ENCODE measurements at places on chromosomes 3 and 15.

- DNase-seq, result no peak
These were observed 295.1 kb downstream of the SHOX2 start for GRCh38 chr3:157810924-157811718.

DNA sequence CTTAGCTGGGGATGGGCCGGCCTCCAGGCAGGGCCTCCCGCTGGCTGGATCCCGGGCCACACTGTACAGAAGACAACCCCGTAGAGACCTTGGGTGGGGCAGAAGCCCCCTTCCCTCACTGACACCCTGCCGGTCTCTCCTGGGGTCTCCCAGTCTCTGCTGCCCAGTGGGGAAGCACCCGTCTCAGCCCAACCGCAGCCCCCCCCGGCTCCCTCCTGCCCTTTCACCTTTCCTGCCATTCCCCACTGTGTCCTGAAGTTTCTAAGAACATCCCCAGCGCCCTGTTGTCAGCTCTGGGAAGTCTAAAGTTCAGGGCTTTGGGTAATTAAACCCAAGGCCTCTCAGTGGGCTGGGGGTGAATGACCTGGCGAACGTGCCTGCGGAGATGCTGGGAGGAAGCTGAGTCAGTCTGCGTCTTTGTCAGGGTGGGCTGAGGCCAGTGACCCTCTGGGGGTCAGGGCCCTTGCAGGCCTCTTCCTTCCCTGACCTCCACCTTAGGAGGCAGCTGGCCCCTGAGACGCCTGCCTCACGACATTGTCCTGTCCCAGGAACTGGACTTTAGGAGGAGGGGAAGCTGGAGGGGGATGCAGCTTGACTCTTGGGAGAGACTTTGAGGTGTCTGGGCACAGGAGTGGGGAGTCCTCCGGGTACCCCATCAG, 1.4 kb upstream of the SLC51A start:
- no peak for DNase-seq

DNA sequence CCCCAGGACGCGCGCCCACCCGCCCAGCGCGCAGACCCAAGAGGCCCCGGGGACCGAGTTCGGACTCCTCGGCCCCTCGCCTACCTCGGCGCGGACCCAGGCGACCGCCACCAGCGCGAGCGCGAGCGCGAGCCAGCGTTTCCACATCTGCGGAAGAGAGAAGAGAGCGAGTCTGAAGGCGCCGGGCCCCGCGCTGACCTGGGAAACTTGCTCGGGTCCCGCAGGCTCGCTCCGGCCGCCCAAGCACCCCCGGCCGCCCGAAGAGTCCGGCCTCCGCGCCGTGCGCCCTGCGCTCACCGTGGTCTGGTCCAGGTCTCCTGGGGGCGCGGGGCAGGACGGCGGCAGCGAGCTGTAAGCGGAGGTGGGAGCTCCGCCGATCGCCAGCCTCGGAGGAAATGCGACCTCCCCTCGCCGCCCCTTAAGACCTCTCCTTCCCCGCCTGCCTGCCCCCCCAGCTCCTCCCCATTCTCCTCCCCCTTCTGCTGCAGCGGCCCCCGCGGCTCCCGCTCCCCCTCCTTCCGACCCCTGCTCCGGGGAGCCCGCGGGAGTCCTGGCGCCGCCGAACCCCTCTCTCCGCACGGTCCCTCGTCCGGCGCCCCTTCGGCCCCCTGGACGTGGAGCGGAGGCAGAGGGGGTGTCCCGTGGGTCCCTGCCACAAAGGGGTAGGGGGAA, at the start of gene FSTL1:
FSTL1 (minus strand) TSS at position 393 of the 672 bp plus-strand sequence; CDS start at position 147, 246 bp downstream.
- DNase-seq, result peak; percentile 83

DNA sequence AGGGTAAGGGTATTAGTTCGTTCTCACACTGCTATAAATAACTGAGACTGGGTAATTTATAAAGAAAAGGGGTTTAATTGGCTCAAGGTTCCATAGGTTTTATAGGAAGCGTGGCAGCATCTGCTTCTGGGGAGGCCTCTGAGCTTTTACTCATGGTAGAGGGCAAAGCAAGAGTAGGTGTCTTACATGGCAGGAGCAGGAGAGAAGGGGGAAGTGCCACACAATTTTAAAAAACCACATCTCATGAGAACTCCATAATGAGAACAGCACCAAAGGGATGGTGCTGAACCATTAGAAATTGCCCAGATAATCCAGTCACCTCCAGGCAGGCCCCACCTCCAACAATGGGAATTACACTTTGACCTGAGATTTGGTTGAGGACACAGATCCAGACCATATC, 12.2 kb downstream of the RNF111 start:
- DNase-seq, result no peak

- no peak for DNase-seq
These were observed 97.8 kb downstream of the SQOR start for GRCh38 chr15:45732662-45733061.

GRCh38 chr15:67072958-67073357, 7.6 kb downstream of the SMAD3 start:
- DNase-seq, result no peak

GRCh38 chr15:62758126-62758951, 284.2 kb upstream of the TPM1 start:
- DNase-seq, result no peak

DNA sequence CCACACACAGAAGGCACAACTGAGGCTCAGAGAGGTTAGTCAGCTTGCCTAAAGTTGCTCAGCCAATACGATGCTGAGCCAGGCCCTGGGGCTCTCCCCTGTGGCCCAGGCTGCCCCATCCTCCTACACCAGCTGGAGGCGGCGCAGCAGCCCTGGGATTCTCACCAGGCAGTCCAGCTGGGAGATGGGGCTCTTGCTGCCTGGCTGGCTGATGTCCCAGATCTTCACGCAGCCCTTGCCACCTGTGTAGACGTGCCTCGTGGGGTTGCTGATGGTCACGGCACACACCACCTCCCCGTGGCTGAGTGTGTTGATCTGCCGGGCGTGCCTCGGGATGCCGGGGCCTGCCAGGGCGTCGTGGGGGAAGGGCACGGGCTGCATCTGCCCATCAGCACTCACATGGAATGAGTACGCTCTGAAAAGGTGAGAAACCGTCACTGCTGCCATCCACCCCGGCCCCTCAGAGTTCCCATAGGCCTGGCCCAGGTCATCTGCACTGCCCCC, 42.8 kb downstream of the TLE3 start:
- no peak for DNase-seq

DNA sequence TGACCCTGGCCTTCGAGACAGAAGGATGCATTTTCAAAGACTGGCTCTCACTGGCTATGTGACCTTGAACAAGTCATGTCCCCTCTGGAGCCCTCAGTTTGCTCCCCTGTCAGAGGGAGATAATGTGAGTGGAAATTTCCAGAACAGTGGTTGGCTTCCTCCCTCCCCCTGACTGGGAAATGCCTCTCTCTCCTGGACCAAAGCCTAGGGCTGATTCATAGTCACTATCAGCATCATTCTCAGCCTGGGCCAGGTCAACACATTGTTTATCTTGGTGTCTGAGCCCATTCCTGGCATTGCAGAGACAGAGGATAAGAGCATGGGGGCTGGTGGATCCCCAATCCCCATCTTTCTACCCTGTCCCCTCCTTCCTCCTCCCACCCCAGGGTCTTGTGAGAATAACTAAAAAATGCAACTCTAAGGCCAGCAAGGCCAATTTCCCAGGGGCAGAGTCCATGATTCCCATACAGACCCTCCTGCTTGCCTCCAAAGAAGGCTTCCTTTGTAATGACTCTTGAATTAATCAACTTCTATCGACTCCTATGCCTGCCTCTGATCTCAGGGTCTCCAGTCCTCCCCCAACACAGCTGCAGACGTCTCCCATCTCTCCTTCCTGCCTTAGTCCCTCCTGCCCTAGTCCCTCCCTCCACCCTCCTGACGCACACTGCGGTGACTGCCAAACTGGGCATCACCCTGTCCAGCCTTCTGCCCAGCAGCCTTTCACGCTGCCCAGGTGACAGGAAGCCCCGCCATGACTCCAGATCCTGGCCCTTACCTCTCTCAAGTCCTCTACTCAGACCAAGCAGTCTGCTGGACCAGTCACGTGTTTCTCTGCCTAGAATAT, 35.4 kb upstream of the CORO2B start:
- no peak for DNase-seq

- peak; percentile 83 for DNase-seq
These were observed 1.5 kb upstream of the LIMD1 start for GRCh38 chr3:45592830-45593707.

GRCh38 chr3:26049951-26050350, 260.1 kb downstream of the OXSM start:
- no peak for DNase-seq

- no peak for DNase-seq
These were observed 4.8 kb upstream of the ACAD9 start for GRCh38 chr3:128874481-128875180.

GRCh38 chr3:160381470-160381869, 17.6 kb downstream of the IFT80 start:
- DNase-seq, result no peak

GRCh38 chr3:157290766-157291165, 130.8 kb upstream of the CCNL1 start:
- DNase-seq, result no peak

DNA sequence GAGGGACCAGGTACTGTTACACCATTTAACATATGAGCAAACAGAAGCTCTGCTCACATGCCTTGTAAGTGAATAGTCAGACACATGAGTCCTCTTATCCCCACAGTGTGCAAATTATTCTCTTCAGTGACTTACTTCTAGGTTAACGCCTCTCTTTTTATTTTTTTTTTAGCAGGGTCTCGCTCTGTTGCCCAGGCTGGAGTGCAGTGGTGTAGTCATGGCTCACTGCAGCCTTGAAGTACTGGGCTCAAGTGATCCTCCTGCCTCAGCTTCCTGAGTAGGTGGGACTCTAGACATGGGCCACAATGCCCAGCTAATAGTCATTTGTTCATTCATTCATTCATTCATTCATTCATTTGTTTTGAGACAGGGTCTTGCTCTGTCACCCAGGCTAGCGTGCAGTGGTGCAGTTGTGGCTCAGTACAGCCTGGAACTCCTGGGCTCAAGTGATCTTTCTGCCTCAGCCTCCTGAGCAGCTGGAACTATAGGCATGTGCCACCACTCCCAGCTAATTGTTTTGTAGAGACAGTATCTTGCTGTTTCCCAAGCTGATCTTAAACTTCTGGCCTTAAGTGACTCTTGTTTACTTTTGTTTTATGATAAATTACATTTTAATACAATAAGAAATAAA, 94.7 kb downstream of the LRRC28 start:
- DNase-seq, result no peak

GRCh38 chr15:31259562-31260252, 66.9 kb upstream of the KLF13 start:
- no peak for DNase-seq

- DNase-seq, result peak; percentile 44
These were observed 319.1 kb upstream of the TBL1XR1 start for GRCh38 chr3:177516158-177517011.

DNA sequence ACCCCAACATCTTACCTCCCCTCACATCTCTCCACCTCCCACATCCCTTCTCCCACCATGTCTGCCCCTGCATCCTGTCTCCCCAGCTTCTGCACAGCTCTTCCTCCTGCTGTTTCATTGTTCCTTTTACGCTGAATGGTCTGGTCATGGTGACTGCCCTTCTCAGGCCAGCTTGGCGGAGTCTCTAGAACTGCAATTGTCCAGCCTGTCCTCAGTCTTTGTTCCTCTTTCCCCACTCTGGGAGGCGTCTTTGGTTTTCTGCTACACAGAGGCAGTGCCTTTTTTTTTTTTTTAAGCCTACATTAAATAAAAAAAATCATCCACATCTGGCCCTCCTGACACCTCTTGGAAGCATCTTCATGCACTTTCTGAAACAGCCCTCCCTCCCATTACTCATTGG, 49.1 kb upstream of the SEC22A start:
- no peak for DNase-seq

DNA sequence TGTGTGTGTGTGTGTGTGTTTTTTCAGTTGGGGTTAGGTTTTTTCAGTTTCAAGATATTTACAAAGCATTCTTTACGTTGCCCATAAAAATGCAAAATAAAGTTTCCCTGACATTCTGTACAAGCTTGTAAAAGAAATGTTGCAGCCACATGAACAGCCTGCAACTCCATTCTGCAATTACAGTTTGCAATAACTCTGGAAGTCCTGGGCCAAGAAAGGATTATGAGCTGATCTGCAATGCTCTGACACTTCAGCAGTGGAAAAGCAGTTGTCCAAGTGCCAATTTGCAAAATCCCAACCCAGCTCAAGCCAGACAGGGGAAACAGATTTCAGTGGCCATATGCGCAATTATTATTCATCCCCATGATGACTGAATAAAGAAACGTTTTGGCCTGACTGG, 322.1 kb downstream of the MEX3B start:
- no peak for DNase-seq

GRCh38 chr3:28682121-28682520, 333.5 kb upstream of the AZI2 start:
- DNase-seq, result no peak

DNA sequence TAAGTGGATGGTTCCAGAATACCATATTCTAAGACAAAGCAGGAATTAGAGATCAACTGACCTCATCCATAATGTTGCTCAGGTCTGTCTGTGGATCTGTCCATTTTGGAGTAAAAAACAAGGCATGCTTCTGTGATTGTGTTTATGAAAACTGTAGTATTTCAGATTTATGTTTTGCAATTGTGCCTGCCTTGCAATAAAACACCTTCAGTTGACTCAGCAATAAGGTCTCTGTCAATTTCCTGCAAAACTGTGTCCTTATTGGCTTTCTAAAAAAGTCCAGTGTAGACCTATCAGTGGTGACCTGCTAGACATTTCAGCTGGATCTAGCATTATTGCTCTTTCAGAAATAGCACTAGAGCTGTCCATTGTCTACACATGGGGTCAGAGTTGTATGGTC, 409.5 kb upstream of the AZI2 start:
- DNase-seq, result no peak

GRCh38 chr3:181344331-181344730, 354.8 kb upstream of the DNAJC19 start:
- no peak for DNase-seq

GRCh38 chr3:56303487-56303886, 164.8 kb downstream of the ERC2 start:
- DNase-seq, result peak; percentile 60

- DNase-seq, result no peak
These were observed 45.6 kb downstream of the CDAN1 start for GRCh38 chr15:42691308-42691707.

DNA sequence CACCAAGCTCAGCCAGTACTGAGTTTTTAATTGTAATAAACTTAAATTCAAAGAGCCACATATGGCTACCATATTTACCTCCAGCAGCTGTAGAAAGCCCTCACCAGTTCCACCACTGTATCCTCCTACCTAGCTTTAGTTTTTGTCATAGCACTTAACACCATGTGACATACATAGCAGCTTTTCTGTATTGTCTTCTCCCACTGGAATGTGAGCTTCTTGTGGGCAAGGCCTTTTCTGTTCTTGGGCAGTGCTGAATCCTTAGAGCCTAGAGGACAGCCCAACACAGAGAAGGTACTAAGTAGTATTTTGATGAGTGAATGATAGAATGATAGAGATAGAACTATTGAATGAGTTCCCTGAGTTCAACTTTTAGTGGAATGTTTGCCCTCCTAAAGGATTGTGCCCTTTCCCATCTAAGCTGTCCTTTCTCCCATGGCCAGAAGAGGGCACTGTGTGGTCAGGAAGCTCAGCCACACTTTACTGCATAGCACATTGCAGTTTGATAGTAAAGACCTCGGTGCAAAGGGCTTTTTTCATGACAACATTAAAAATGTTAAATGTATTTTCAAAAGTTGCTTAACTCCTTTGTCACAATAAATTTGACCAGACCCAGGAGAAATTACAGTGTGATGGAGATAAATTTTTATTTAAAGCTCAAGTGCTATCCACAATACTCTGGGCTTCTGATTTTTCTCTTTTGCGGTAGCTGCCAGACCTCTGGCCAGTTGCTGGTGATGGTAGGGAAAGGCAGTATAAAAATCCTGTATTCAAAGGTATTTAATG, 115.8 kb downstream of the GHSR start:
- DNase-seq, result peak; percentile 71

GRCh38 chr3:10712121-10712520, 103.9 kb upstream of the SLC6A11 start:
- DNase-seq, result no peak
